ENCODE measurements at places on chromosomes 5 and 9.
A peak's percentile ranks its signal among the peaks of the same experiment; 100 is the strongest.

GRCh38 chr5:56251440-56251839 lies 18.3 kb upstream of the ANKRD55 start:
- DNase-seq, result no peak

DNA sequence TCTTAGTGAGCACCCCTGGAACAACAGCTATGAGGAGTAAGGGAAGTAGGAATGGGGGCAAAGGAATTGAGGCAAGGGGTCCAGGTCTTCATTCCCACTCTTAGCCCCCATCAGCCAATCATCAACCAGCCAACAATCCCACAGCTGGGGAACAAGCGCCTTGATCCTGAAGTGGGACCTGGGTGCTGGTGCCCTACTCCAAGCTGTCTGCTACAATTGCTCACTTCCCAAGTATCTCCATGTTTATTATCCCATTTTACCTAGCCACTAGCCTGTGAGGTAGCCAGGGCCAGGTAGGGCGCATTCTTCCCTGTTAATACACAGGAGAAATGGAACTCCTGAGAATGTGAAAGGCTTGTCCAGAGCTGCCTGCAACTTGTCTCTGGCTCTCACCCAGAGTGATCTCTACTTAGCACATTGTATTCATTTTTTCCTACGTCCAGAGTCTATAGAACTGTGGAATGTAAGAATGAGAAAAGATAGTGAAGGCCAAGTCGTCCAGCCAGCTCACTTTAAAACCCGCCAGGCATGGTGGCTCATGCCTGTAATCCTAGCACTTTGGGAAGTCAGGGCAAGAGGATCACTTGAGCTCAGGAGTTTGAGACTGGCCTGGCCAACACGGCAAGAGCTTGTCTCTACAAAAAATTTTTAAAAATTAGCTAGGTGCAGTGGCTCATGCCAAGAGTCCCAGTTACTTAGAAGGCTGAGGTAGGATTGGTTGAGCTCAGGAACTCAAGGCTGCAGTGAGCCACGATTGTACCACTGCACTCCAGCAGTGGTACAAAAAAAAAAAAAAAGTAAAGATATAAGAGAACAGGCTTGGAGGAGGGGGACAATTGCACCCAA lies 6.2 kb upstream of the DNAJC18 start:
- no peak for DNase-seq

DNA sequence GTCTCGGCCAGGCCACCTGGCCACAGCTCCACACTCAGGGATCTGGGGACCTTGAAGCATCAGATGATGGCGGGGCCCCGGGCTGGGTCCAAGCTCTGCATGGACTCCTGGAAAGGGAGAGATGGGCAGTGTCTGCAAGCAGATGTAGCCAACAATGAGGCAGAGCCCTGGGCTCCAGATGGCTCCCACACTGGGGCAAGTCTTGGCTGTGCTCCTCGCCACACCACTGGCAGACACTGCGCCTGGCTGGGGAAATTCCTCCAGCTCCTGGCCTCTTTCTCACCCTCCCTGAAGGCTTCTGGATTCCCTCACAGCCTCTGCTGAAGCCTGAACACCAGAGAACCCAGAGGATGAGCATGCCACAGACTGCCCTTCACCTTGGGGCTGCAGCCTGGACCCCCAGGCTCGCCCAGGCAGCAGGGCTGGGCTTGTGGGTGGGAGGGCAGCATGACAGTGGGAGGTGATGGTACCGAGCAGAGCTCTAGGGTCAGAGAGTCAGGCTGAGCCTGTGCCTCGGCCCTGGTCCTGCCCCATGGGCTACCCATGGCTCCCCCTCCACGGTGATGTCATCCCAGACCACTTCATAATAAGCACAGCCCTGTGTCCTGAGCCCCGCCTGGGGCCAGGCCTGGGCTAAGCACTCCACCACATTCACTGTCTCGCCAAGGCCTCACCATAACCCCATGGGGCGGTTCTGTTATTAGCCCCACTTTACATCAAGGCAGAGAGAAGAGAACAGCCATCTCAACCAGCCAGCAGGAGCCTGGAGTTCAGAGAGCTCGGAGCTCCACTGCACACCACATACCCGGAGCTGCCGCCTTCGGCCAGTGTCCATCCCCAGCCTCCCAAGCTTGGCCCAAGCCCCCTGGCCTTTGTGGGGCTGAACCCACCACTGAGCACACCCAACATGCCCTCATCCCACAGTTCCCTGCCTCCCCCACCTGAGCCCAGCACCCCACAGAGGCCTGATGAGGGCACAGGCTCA lies 62.2 kb upstream of the ADAMTS2 start:
- no peak for DNase-seq

DNA sequence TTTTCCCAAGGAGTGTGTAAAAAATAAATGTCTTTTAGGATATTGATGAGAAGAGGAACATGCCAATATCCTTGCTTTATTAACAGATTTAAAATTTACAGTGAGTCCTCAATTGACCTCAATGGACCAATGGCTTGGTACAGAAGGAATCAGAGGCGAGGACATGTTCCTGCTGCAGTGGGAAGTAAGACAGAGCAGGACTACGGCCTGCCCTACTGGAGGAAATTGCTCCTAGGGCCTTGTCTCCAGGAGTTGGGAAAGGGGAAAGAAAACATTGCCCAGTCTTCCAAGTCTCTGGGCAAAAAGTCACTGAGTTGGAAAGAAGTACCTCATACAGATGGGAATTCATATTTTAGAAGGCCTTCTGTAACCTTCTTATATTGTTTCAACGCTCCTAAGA lies 33.1 kb upstream of the UGT3A2 start:
- DNase-seq, result no peak

GRCh38 chr9:76371901-76372300 lies 22.3 kb downstream of the RFK start:
- no peak for DNase-seq

GRCh38 chr9:35781066-35781465 lies 10.3 kb upstream of the NPR2 start:
- DNase-seq, result no peak

- peak; percentile 45 for DNase-seq
These were observed 235.8 kb downstream of the ROR2 start for GRCh38 chr9:91714020-91714806.

DNA sequence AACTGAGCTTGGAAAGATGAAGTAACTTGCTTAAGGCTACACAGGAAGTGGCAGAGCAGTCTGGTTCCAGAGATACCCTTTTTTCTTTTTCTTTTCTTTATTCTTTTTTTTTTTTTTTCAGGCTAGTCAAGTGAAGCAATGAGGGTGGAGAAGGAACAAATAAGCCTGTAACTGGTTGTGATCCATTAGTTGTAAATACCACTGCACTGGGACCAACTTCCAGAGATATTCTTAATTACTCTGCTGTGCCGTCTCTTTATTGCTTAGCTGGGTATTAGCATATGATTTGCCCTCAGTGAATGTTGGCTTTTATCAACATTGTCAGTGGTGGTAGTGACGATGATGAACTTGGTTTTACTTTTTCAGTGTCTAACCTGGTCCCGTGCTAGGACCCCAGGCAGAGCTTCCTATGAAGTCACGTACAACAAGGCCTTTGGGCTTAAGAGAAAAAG lies 26.7 kb downstream of the LNPEP start:
- no peak for DNase-seq

GRCh38 chr9:114591291-114591787 lies 3.8 kb downstream of the ATP6V1G1 start:
- DNase-seq, result no peak

DNA sequence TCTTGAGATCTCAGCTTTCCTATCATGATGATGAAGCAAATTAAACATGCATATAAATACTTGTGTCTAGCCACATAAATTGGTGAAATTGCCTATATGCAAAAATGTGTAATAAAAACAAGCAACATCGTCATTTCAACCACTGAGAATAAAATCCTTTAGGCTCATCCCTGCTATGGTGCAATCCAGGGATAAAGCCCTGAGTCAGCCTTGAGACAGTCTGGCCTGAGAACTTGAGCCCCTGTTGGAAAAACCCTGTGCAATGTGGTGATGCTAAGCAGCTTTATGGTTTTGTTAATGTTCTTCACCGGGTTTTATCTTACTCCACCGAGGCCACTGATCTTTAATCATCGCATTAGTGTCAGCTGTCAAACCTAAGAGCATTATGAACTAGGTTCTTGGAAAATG lies 170.5 kb downstream of the DCP2 start:
- no peak for DNase-seq

GRCh38 chr9:123291736-123292135 lies 23.4 kb upstream of the STRBP start:
- DNase-seq, result no peak

- no peak for DNase-seq
These were observed 23.9 kb upstream of the DMRT3 start for GRCh38 chr9:952546-952945.

DNA sequence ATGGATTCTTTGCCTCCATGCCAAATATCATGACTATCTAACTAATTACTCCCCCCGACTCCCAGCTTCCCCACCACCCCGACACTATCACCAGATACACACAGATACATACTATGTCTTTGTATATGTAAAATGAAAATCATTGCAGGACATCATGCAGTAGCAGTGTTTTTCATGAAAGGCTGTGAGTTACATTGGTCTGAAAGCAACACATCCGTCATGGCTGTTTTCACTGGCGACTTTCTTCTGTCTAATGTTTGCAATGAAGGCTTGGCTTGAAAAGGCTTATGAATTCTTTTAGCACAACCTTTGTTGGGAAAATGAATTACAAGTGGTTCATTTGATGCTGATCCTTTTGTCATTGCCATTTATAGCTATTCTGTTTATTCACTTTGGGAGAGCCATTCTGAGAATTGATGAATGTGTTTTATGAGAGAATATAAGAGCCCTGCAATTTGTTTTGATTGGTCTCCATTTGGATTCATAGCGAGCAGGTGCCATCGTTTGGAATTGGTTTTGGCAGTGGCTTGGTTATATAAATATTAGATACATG lies 103.4 kb downstream of the PIP5K1B start:
- DNase-seq, result no peak

DNA sequence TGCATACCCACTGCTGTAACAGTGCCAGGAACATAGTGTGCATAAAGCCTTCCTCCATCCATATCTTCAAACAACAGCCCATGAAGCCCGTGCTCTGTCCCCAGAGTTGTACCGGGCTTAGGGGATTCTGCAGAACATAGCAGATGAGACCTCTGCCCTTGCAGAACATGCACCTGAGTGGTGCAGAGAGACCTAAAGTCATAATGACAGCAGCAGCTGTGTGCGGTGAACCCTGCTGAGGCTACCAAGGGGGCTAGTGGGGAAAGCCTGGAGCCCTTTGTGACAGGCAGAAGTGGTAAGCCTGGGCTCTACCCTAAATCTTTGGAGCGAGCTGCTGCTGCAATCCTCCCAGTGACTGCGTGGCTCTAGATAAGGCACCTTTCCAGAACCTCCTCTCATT lies 32.2 kb upstream of the BRD3 start:
- DNase-seq, result no peak

DNA sequence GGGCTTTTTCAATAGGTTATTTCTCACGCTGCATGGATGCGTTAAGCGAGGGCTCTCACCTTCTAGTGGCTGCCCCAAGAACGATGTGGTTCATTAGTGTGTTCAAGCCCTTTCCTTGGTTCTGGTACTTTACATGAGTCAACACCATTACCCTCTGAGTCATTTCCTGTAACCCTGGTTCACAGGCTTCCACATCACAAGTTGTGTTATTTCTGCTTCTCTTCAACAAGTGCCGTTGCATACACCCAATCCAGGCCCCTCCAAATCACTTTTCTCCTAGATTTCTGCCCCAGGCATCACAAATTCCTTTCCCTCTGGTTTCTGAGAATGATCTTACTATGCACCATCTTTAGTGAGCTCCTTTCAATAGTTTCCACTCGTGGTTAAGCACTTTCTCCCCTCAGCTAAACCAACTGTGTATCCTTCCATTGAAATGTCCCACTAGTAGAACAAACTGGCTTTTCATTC lies 69.5 kb upstream of the RAD23B start:
- peak; percentile 41 for DNase-seq

GRCh38 chr9:61665829-61666228 lies 476.0 kb downstream of the SPATA31A7 start:
- DNase-seq, result no peak

- DNase-seq, result peak; percentile 75
These were observed at the start of gene CXXC5 for GRCh38 chr5:139648205-139649081. Gene CXXC5 (plus strand): TSS chr5:139648349. CDS start chr5:139680524, 32,175 bp downstream.

DNA sequence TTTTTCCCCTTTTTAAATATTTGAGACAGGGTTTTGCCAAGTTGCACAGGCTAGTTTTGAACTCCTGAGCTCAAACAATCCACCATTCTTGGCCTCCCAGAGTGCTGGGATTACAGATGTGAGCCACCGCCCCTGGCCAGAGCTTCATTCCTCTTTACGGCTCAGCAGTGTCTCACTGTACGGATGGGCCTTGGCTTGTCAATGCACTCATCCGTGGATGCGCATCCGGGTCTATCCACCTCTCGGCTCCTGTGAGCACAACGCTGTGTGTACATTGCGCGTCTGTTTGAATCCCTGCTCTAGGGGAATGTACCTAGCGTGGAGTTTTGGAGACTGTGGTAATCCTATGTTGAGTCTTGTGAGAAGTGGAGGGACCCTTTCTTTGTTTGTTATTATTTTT lies 10.9 kb upstream of the EGFL7 start:
- no peak for DNase-seq
